Cerebellar nuclear complex (tissue), 1 donor: ENCODE measurements at places on chromosomes 5 and 9.

GRCh38 chr9:8534828-8535227, 735.2 kb upstream of the DMAC1 start:
- DNase-seq, result no peak

- DNase-seq, result no peak
Observed at GRCh38 chr5:69509212-69509611, 16.6 kb downstream of the OCLN start.

DNA sequence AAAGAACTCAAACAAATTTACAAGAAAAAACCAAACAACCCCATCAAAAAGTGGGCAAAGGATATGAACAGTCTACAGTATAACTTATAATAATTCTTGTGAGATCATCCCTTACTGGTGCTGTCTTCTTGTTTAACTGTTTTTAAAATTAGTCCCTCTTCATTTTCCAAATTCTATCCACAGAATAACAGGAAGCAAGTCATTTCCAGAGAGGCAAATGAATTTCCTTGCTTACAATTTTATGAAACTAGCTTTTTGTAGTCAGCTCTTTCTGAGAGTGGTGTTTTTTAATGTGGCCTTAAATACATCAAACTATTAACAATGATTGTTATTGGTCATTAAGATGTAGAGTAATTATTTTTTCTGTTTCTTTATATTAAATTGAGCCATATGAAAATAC, 40.6 kb downstream of the FAM174A start:
- DNase-seq, result no peak

DNA sequence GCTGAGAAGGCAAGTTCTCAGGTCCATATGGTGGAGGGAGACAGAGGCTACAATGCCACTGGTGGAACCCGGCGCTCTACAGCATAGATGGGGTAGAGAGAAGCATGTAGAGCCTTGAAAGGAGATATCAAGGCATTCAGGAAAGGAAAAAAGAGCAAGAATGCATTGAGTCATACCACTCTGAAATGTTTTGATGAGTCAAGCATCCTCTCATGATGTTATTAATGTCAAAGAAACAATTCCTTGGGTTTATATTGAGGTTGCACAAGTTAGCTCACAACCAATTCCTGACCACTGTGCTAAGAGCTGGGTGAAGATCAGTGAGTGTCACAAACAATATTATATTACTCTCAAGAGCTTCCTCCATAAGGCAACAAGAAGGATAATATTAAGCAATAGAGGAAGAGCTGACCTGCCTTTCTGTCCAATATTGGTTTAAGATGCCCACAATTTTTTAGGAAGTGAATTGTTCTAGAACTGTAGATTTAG, 178.0 kb downstream of the RFK start:
- no peak for DNase-seq

DNA sequence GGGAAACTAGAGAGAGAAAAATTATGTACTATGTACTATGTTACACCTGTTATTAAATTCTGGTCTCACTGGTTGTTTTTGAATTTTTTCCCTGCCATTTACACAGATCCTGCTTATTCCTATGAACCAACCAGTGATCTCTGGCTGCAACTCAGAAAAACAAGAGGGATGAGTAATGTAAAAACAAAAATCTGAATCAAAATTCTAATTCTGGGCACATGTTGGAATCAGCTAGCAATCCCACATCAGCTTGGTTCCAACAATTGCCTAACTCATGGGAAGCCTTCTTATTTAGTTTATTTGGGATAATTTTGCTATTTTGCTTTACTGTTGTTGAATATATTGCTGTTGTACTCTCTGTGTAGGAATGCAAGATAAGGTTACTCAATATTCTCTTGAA, 78.3 kb downstream of the PLK2 start:
- DNase-seq, result no peak

GRCh38 chr5:133108481-133108921, 56.7 kb downstream of the HSPA4 start:
- no peak for DNase-seq
